ENCODE measurements at places on chromosomes 6 and 20.

DNA sequence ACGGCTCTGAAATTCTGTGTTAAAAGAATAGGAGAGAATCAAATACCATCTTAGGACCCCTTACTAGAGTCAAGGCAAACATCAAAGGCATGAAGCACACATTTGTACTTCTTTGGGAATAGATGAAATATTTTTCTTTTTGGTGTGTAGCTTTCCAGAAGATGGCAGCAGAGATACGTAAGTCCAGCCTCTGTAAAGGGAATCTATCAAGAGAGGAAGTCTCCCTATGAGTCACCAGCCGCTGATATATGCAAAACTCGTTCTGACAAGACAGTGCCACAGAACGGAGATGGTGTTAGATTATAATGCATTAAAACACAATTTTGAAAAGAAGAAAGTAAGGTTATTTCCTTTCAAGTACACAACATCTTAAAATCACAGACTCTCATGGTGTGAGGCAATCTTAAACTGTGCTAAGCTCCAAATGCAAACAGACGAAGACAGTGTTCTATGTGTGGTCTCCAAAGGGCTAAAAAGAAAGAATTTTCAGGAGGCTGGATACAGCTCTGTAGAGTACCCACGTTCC, 120.0 kb upstream of the AGPAT4 start:
- DNase-seq, result no peak

DNA sequence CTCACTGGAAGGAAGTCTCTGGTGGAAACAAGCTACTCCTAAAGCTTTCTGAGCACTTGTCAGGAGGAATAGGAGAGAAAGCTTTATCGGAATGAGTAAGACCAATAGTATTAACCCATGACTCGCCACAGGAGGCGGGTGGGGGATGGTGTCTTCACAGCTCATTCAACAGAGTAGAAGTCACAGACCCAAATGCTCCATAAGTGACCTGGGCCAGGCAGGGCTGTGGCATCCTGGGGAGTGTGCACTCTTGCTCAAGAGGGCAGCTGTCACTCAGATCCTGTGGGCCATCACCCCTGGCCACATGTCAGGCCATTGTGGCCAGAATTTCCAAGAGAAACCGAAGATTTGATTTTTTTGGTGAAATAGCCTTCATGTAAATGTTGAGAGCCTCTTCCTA, 116.0 kb downstream of the SYCP2 start:
- DNase-seq, result peak; percentile 26

GRCh38 chr6:138211048-138211581, 7.2 kb downstream of the PBOV1 start:
- no peak for DNase-seq

DNA sequence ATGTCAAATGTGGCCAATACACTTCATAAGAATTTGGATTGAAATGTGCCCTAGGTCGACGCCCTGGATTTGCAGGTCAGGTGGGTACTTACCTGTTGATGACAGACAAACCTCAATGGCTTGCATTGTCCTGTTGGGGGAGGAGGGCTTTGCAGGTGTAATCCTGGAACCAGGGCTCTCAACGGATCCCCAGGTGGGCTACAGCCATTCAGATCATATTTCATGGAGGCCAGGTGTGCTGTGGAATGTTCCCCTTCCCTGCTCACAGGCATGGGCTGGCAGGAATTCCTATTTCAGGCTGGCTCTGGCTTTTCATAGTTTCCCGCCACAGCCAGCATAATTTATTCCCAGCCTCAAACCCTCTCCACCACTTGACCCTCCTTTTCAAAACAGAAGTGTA, 254.7 kb downstream of the SMOC2 start:
- peak; percentile 19 for DNase-seq

GRCh38 chr20:7147220-7147601, 379.7 kb downstream of the BMP2 start:
- DNase-seq, result no peak
